MM.1S (cell line): ENCODE measurements at places on chromosomes 1 and 21.

DNA sequence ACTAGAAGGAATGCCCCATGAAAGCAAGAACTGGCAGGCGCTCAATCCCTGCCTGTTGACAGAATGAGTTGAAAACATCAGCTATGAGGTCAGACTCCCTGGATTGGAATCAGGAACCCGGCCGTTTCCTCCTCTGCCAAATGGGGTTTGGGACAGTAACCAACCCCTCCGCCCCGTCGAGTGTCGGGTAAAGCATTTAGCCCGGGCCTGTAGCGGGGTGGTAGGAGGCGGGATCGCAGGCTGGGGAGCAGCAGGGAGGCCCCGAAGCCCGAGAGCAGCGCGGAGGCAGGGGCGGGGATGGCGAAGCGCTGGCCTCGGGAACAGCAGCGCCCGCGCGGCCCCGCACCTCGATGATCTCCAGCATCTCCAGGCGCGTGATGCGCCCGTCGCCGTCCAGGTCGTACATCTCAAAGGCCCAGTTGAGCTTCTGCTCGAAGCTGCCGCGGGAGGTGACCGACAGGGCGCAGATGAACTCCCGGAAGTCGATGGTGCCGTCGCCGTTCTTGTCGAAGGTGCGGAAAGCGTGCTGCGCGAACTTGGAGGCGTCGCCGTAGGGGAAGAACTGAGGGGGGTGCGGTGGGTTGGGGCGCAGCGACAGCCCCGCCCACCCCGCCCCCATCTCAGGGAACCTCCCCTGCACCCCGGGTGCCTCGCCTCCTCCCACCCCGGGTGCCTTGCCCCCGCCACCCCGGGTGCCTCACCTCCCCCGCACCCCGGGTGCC is 7.5 kb downstream of the HPCAL4 start:
- no peak for DNase-seq
- H3K27me3 ChIP-seq = no peaks in the 10 kb centered on the region
- H3K27ac ChIP-seq = no peak overlapping the region
- peaks cover 27% of the 10 kb centered on the region for H3K4me1 ChIP-seq

DNA sequence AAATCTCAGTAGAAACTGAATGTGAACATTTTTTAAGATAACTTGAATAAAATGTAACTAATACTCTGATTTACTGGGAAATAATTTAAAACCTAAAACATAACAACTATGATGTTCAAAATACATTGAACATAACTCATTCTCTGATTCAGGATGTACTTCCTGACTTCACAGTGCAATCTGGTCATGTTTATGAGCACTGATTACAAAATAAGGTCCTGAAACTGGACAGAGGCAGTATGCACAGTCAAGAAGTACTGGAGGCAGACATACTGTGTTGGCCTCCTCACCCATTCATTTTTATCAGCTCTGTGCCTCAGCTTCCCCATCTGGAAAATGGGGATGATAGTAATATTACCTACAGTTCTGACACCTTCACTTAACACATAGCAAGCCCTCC is 651.3 kb downstream of the PTPRC start:
- no peak overlapping the region for H3K4me3 ChIP-seq
- H3K4me1 ChIP-seq = no peaks in the 10 kb centered on the region
- no peak overlapping the region for H3K27ac ChIP-seq
- H3K36me3 ChIP-seq = no peaks in the 10 kb centered on the region
- peaks cover 9% of the 10 kb centered on the region for H3K27me3 ChIP-seq

DNA sequence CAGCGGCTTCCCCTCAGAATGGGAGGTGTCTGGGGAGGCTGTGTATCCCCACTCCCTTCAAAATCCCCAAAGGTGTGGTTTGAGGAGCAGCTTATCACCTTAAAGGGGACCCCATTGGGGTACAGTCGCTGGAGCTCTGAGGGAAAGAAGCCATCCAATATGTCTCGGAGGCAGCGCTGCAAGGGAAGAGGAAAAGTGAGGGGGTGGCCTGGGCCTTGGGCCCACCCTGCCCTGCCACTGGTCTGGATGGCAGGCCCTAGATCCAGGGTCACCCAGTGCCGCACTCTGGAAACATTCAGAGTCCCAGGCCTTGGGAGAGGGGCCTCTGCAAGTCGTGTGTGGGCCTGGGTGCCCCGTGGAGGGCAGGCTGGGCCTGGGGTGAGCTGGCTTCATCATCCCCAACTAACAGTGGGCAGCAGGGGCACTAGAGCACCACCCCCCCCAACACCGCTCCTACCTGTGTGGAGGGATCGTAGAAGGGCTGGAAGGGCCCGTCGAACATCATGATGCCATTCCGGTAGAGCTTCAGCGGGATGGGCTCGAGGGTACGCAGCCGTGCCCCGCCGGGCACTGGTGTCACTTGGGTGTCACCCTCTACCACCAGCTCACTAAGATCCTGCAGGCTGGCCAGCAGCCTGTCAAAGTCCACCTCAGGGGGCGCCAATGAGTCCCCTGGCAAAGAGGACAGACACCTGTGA is 5.6 kb downstream of the SH3BGRL3 start:
- H3K4me1 ChIP-seq = peaks cover 34% of the 10 kb centered on the region
- no peaks in the 10 kb centered on the region for H3K36me3 ChIP-seq

DNA sequence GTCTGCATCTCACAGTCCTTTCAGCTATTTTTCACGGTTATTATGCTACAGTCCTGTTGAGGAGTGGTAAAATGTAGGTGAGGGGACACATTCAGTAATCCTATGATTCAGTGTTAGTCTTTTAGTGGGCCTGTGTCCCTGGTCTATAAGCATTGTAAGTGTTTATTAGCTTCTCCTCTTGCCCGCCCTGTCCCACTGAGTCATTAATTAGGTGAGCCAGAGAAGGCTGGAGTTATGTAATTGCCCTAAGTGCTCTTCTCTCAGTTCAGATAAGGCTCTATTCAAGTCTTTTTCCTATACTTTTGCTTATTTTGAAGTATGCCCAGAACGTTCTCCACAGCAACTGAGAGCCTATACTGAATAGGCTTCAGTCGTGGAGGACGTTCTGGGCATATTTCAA is 76.3 kb upstream of the ZRANB2 start:
- no peak for DNase-seq
- no peak overlapping the region for H3K27ac ChIP-seq
- no peaks in the 10 kb centered on the region for H3K27me3 ChIP-seq
- H3K4me3 ChIP-seq = no peak overlapping the region
- no peaks in the 10 kb centered on the region for H3K36me3 ChIP-seq

- H3K27me3 ChIP-seq = no peaks in the 10 kb centered on the region
- H3K4me3 ChIP-seq = peak overlapping the region; percentile 83
- peaks cover 11% of the 10 kb centered on the region for H3K4me1 ChIP-seq
- H3K36me3 ChIP-seq = peaks cover 12% of the 10 kb centered on the region
- peak overlapping the region; percentile 86 for H3K27ac ChIP-seq
- DNase-seq = no peak
Measured at GRCh38 chr1:150628766-150629114, 672 bp downstream of the ENSA start.

- no peak overlapping the region for H3K4me3 ChIP-seq
- no peak for DNase-seq
- H3K27me3 ChIP-seq = no peaks in the 10 kb centered on the region
- no peaks in the 10 kb centered on the region for H3K36me3 ChIP-seq
Measured at GRCh38 chr1:78840453-78841271, 165.9 kb downstream of the ADGRL4 start.

DNA sequence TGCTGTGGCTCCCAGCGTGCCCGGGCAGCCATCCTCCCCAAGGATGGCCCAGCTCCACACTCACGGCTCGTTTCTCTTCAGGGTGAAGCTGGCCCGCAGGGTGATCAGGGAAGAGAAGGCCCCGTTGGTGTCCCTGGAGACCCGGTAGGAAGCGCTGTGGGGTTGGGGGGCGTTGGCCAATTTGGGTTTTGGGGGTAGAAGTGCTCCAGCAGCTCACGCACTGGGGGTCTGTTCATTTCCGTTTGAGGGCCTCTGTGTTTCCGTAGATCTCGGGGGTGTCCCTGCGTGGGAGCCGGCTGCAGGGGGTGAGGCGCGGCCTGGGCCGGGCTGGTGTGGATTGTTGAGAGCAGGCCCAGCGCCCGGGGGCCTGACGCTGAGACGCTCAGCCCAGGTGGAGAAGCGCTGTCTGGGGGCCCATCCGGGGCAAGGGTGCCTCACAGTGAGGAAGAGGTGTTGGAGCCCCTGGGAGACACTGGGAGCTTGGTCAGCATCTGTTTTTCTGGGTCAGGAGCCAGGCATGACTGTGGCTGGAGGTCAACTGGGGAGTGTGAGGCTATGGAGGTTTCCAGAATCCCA is 12.6 kb downstream of the COL6A1 start:
- H3K4me1 ChIP-seq = no peaks in the 10 kb centered on the region
- DNase-seq = no peak
- H3K27ac ChIP-seq = no peak overlapping the region
- peaks cover 99% of the 10 kb centered on the region for H3K27me3 ChIP-seq
- no peak overlapping the region for H3K4me3 ChIP-seq
- H3K36me3 ChIP-seq = no peaks in the 10 kb centered on the region

- no peak overlapping the region for H3K4me3 ChIP-seq
- no peaks in the 10 kb centered on the region for H3K36me3 ChIP-seq
- no peak for DNase-seq
- no peaks in the 10 kb centered on the region for H3K27me3 ChIP-seq
Measured at GRCh38 chr1:219733511-219734174, 120.7 kb upstream of the ZC3H11B start.

DNA sequence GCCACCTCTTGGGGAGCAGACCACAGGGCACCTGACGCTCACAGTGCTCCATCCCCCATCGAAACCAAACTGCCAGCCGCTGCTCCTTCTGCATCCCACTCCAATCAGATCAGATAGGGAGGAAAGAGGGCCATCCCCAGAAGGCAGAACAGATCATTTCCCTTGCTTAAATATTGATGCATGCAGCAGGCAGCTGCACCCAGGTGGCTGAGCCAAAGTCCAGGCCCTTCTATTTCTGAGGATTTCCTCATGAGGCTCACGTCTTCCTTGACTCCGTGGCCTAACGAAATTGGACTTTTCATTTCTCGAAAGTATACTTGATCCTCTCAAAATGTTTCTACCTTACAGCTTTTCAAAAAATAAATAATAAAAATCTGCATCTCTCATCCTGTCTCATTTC is 239.2 kb downstream of the ATG4C start:
- no peak overlapping the region for H3K27ac ChIP-seq
- H3K4me3 ChIP-seq = no peak overlapping the region
- H3K4me1 ChIP-seq = no peaks in the 10 kb centered on the region
- H3K27me3 ChIP-seq = no peaks in the 10 kb centered on the region
- no peak for DNase-seq
- no peaks in the 10 kb centered on the region for H3K36me3 ChIP-seq

- H3K4me1 ChIP-seq = no peaks in the 10 kb centered on the region
- H3K4me3 ChIP-seq = no peak overlapping the region
- no peak overlapping the region for H3K27ac ChIP-seq
- H3K36me3 ChIP-seq = no peaks in the 10 kb centered on the region
- H3K27me3 ChIP-seq = no peaks in the 10 kb centered on the region
Measured at GRCh38 chr1:175127565-175127964, 59.9 kb downstream of the TNN start.

GRCh38 chr1:44672961-44673674 is 1.2 kb downstream of the TMEM53 start:
- peak overlapping the region; percentile 77 for H3K4me3 ChIP-seq
- H3K27me3 ChIP-seq = no peaks in the 10 kb centered on the region
- no peak overlapping the region for H3K27ac ChIP-seq
- no peaks in the 10 kb centered on the region for H3K36me3 ChIP-seq
- DNase-seq = no peak

GRCh38 chr1:66945316-66945715 is 20.5 kb downstream of the MIER1 start:
- H3K4me1 ChIP-seq = no peaks in the 10 kb centered on the region
- peaks cover 4% of the 10 kb centered on the region; the same call in 1 of the 2 replicates for H3K36me3 ChIP-seq
- no peak overlapping the region for H3K27ac ChIP-seq
- H3K4me3 ChIP-seq = no peak overlapping the region
- DNase-seq = no peak

DNA sequence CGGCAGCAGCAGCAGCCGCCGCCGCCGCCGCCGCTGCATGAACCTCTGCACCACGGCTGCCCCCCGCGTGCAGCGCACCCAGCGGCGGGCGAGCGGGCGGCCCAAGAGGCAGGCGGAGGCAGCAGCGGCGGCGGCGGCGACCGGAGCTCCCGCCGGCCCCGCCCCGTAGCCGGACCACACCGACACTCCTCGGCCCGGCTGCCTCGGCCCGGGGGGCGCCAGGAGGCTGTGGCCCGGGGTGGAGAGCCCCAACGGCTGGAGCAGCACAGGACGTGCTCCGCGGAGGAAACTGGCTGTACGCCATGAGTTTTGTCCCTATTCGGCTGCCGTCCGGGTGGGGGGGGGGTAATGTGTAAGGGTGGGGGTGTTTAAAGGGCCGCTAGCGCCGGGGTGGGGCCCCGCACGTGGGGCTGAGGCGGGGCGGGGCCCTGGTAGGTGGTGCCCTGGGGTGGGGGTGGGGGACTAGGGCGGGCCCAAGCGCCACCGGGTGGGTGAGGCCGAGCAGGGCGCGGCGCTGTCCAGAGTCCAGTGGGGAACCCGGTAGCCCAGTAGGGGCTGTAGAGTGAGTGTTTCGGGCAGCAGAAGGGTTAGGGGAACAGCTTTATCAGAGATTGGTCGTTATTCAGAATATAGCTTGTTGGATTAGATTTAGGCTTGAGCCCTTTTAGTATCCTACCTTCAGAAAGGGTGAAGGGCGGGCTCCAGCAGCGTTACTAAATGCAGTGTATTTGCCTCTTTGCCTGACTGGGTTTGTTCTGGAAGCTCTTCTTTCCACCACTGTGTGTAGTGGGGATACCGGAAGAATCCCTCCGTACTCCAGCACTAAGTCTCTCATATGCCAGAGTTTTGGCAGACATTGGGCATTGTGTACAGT is at the start of gene FAM78B:
FAM78B (minus strand) TSS at position 304 of the 874 bp plus-strand sequence. CDS start 753 bp downstream, outside the sequence.
- DNase-seq = peak; percentile 85
- H3K27ac ChIP-seq = no peak within 1 kb of the TSS
- H3K4me1 ChIP-seq = peaks cover 5% of the 10 kb centered on the region; the same call in 1 of the 2 replicates
- H3K4me3 ChIP-seq = peak within 1 kb of the TSS; percentile 49

GRCh38 chr1:153253693-153254092 is 5.8 kb upstream of the LORICRIN start:
- no peaks in the 10 kb centered on the region for H3K27me3 ChIP-seq
- peak overlapping the region; percentile 20; the same call in 1 of the 2 replicates for H3K27ac ChIP-seq
- peaks cover 12% of the 10 kb centered on the region for H3K4me1 ChIP-seq
- no peaks in the 10 kb centered on the region for H3K36me3 ChIP-seq
- peak; percentile 86 for DNase-seq

DNA sequence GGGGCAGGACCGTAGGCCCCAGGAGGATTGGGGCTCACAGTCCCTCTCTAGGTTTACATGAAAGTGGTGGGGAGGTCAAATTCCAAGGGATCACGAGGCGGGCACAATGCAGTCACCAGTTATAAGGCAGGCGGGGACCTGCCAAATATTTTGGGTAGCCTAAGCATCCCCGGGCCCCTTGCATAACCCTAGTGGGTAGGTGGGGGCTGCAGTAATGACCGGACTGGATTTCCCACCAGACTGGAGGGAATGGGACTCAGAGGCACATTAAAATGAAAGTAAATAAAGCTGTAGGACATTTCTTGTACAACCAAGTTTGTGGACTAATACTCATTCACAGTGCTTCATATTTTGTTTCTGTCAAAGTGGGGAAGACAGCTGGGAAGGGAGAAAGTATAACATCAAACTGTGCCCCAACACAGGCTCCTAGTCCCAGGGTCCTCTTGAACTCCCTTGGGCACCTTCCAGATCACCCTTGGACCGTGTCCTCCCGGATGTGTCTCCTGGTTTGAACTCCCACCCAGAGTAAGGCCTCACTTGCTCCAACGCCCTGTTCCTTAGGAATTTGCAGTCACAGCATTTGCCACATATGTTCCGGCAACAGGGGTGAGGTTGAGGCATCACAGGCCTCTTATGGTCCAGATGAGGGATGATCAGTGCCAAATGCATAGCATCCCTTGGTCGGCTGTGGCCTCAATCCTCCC is 28.4 kb upstream of the KIAA0040 start:
- no peaks in the 10 kb centered on the region for H3K27me3 ChIP-seq
- H3K4me3 ChIP-seq = no peak overlapping the region
- H3K36me3 ChIP-seq = no peaks in the 10 kb centered on the region

- H3K36me3 ChIP-seq = no peaks in the 10 kb centered on the region
- H3K27me3 ChIP-seq = no peaks in the 10 kb centered on the region
- no peak overlapping the region for H3K4me3 ChIP-seq
- no peak overlapping the region for H3K27ac ChIP-seq
- DNase-seq = no peak
- no peaks in the 10 kb centered on the region for H3K4me1 ChIP-seq
Measured at GRCh38 chr1:230747890-230748800, 957 bp downstream of the CAPN9 start.
